Memory B cell (primary cell): ENCODE measurements at places on chromosomes 13 and 19.
A peak's percentile ranks its signal among the peaks of the same experiment; 100 is the strongest.

DNA sequence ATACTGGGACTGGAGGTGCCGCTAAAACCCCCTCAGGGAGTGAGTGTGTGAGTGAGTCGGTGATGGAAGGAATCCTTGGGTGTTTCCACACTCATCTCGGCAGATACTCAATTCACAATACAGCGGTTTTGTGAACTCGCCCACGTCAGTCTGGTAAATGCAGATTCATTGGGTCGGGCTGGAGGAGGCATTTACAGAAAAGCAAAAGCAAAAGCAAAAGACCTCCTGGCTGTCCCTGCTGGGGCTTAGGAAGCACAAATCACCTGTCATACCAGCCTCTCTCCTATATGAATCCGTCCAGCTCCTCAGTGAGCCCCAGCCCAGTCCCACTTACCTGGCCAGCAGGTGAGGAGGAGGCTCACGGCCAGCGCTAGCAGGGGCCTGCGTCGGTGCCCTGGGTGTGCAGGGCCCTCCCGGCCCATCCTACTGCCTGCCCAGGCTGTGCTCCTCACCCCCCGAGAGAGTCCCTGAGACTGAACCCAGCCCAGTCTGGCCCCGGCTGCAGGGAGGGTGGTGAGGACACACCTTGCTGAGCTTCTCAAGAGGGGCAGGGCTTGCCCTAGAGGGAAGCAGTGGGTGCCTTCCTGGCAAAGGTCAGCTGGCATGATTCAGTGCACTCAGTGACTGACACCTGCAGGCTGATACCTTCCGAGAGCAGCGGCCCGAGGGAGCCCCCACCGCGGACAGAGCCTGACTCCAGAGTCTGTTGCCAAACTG lies at the start of gene MUC16:
Gene MUC16, minus strand, starts transcription at position 475 of the 717 bp plus-strand sequence.
- DNase-seq, result no peak

DNA sequence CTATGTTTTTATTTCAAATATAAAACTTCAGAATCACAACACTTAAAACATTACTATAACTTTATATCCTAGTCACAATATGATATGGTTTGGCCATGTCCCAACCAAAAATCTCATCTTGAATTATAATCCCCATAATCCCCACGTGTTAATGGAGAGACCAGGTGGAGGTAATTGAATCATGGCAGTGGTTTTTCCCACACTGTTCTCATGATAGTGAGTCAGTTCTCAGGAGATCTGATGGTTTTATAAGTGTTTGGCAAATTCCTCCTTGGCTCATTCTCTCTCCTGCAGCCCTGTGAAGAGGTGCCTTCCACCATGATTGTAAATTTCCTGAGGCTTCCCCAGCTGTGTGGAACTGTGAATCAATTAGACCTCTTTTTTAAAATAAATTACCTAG lies 307.6 kb downstream of the SPRY2 start:
- no peak for DNase-seq

DNA sequence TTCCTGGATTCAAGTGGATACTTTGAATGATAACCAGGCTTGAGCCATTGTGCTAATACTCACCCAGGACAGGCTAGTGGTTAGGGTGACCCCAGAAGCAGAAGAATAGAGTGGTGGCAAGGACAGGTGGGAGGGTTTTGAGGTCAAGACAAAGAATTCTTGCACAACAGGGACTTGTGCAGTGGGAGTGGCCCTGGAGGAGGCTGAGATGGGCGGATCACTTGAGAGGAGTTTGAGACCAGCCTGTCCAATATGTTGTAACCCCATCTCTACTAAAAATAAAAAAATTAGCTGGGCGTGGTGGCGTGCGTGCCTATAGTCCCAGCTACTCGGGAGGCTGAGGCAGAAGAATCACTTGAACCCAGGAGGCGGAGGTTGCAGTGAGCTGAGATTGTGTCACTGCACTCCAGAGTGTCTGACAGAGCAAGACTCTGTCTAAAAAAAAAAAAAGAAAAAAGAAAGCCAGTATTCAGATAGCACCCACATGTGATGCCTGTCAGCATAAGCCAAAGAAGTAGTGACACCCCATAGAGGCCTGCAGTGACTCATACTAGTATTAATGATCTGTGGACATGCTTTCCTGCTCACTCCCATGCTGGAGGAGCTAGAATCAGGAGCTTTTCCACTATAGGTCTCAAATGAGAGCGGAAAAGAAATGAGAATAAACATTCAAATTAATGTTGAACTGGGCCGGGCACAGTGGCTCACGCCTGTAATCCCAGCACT lies 78.7 kb downstream of the RNF17 start:
- DNase-seq, result no peak

- no peak for DNase-seq
Observed at GRCh38 chr19:51688671-51689571, 4.2 kb upstream of the SPACA6 start.

GRCh38 chr19:29014857-29015436 lies 198.0 kb downstream of the UQCRFS1 start:
- DNase-seq, result no peak

DNA sequence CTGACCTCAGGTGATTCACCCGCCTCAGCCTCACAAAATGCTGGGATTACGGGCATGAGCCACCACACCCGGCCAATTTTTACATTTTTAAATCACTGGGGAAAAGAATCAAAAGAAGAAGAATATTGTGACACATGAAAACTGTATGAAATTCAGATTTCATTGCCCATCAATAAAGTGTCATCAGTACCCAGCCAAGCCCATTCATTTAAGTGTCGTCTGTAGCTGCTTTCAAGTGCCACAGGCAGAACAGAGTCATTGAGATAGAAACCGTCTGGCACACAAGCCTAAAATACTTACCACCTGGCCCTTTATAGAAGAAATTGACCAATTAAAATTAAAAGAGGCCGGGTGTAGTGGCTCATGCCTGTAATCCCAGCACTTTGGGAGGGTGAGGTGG lies 15.3 kb downstream of the COLGALT1 start:
- DNase-seq, result no peak

DNA sequence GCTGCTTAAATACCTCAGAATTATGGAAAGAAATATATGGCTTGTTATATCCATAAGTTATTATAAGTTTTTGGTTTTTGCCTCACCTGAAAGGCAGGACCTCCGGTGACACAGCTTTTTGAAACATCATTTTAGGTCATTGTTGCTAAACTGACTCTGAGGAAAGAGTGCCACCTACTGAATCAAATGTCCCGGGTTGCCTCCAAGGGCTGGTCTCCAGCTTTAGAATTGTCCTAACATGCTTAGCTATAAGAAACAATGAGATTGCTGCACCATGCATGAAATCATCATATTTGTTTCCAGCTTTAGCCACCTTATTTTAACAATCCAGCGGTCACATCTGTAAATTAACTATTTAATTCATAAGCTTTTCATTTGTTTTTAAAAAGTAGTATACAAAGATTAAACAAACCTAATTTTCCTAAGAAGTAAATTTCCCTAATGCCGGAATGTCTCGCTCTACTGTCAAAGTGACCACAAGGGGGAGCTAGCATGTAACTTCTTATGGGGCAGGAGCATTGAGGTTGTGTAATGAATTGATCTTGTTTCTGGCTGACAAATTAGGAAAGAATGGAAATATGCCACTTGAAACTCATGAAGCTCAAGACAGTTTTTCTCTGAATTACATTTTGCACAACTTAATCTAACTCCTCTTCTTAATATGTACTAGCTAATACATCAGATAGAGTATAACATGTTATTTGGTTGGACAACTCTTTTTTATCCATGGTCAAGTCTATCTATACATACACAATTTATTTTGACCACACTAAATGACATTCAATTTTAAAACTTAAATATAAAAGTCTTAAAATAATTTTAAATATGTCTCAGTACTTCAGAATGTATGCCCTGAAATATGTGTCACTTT lies 6.7 kb upstream of the PCDH17 start:
- DNase-seq, result no peak

DNA sequence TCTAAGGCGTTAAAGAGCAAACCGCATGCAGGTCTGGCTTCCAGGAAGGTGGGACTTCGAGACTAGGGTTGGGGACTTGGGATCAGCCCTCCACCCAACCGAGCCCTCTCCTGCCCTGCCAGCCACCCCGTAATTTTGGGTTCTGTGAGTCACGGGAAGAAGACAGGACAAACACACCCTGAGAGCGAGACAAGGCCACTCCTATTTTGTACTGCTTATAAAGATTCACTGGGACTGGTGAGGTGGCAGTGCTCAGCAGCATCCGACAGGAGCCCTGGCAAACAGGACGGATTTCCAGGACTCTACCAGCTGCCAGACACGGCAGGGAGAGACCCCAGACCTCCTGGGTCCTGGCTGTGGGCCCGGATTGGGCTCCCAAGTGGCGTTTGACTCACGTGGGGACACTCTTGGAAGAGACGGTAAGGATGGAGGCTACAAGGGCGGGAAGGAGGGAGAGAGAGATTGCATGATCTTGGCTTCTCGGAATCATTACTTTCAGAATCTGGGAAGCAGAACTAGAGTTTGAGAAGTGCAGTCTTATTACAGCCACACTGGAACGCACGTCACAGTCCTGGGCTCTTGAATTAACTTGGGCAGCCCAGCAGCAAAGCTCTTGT lies at the start of gene C5AR2:
Gene C5AR2, plus strand, starts transcription at position 245 of the 617 bp plus-strand sequence. CDS start 8,625 bp downstream, outside the sequence.
- no peak for DNase-seq

GRCh38 chr19:51742789-51743188 lies 8.9 kb downstream of the FPR1 start:
- DNase-seq, result no peak

DNA sequence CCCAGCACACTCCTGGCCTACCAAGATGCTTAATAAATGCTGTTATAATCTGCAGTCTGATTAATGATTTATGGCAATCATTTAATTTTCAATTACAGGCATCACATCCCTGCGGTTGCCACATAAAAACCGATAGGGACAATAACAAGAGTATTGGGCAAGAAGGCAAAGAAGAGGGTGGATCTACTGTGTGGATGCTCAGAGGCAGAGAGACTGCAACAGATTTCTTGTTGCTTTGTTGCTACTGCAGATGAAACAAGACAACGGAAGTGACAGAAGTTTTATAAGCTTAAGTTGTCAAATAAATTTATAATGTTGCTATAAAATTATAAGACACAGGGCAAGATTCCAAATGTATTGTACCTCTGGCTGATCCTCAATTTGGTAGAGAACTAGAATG lies 154.8 kb downstream of the ABCC4 start:
- no peak for DNase-seq

DNA sequence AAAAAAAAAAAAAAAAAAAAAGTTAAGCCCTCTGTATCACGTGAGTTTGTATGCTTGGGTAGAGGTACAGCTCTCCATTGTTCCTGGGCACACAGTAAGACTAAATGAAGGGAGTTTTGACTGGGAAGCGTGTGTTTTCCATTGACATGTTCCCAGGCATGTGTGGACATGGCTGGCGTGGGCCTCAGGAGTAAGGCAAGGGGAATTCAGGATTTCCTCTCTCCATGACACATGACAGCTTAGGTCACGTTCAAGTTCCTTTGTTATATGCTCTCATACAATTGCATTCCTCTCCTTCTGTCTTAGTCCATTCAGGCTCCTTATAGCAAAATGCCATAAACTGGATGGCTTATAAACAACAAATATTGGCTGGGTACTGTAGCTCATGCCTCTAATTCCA lies 17.1 kb upstream of the MAP3K10 start:
- DNase-seq, result no peak

GRCh38 chr19:11649941-11650340 lies 52.7 kb downstream of the ZNF627 start:
- DNase-seq, result no peak

GRCh38 chr19:51030631-51031030 lies 4.2 kb downstream of the KLK12 start:
- DNase-seq, result no peak

DNA sequence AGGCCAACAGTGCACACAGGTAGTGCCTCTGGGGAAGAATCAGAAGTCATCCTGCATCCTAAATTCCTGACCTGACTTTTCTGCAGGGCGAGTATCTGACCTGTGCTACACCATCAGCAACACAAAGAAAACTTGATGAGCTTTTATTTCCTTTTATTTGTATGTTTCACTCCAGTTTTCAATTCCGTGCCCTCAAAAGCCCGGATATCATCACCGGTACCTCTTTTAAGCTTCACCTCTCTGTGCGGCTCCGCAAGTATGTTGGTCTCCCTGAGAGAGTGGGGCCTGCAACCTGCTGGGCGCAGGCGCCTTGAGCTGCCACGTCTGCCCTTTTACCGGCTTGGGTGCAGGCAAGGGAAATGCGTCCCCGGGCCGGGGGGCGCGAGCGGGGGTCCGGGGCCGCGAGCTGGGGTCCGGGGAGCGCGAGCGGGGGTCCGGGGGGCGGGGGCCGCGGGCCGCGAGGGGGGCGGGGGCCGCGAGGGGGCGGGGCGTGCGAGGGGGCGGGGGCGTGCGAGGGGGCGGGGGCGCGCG lies 4.3 kb upstream of the DUXA start:
- peak; percentile 53 for DNase-seq

DNA sequence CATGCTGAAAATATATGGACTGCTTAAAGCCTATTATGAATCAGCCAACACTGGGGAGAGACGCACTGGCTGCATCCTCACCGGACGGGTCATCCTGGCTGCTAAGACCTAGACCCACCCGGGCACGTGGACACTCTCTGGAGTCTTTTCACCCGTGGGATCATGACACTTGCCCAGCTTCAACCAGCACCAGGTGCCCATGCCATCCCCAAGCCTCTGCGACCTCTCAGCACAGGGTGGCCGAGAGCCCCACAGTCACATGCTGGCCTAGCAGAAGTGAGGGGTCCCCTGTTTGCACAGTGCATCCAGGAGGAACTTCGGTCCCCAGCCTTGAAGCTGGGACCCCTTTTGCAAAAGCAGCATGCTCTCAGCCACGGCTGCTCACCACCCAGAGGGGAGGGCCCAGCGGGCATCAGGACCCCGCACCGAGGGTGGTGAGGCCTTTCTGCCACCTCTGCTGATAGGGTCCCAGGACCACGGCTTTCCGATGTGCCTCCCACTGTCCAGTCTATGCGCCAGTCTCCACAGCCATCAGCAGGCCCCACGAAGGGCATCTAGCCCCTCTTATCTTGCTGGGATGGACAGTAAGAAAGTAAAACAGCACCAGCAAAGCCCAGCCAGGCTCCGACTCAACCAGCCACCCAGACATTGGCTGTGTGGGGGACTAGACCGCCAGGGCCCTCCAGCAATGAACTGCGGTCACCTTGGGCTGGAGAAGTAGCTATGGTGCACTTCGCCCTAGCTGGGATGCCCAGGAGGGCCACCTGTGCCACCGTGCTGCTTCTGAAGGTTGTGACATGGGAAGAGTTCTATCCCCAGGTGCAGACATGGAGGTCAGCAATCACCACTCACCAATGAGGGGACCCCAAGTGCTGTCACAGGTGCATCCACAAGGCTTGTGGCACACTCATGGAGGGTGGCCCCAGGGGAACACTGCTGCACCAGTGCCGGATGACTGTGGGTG lies 73.1 kb downstream of the CEBPG start:
- no peak for DNase-seq

GRCh38 chr19:56299688-56300087 lies 15.0 kb downstream of the ZSCAN5A start:
- DNase-seq, result no peak

- DNase-seq, result no peak
Observed at GRCh38 chr13:43908156-43909126, 28.7 kb downstream of the LACC1 start.

- DNase-seq, result no peak
Observed at GRCh38 chr19:15038294-15038693, 11.0 kb upstream of the CASP14 start.

- DNase-seq, result no peak
Observed at GRCh38 chr19:15161028-15161984, 39.5 kb downstream of the NOTCH3 start.
